NCI-H2081 (cell line): ENCODE measurements at places on chromosomes 16 and 17.

- DNase-seq = peak; percentile 61
These were observed 56.3 kb downstream of the ARHGAP27 start for GRCh38 chr17:45376171-45377005.

DNA sequence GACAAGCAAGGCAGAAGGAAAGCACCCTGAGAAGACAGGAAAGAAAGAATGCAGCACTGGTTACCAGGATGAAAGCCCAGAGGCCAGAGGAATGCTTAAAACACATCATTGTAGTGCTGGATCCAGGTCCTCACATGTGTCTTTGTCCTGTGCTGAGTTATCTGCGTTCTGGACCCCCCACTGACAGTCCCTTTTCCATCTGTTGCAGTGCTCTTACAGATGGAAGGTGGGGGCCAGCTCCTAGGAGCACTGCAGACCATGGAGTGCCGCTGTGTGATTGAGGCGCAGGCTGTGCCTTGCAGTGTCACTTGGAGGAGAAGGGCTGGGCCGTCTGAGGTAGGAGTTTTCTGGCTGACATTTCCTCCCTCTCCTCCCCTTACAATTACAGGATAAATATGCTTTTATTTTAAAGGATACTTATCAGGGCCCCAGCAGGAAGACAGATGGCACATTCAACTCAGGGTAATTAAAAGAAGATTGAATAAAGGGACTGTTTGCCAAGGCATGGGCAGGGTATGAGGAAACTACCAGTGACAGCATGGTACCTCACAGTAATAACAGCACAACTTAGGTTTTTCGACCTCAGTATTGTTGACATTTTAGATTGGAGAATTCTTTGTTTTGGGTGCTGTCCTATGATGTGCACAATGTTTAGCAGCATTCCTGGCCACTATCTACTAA is 3.0 kb downstream of the EME1 start:
- peak; percentile 79 for DNase-seq

DNA sequence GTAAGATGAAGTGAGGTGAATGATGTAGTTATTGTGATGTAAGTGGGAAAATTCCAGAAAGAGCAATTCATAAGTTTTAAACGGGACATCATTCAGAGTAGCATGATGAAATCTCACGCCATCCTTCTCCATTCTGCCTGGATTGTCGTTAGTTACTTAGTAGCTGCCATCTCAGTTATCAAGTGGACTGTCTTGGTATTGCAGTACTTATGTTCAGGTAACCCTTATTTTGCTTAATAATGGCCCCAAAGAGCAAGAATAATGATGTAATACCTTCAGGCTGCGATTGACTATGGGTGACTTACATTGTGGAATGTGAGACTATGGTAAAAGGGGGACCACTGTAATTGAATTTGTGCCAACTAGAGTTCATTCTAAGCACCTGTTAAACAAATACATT is 234.1 kb upstream of the TOM1L1 start:
- DNase-seq = no peak

- no peak for DNase-seq
These were observed 8.0 kb downstream of the ZNF205 start for GRCh38 chr16:3120435-3120834.

DNA sequence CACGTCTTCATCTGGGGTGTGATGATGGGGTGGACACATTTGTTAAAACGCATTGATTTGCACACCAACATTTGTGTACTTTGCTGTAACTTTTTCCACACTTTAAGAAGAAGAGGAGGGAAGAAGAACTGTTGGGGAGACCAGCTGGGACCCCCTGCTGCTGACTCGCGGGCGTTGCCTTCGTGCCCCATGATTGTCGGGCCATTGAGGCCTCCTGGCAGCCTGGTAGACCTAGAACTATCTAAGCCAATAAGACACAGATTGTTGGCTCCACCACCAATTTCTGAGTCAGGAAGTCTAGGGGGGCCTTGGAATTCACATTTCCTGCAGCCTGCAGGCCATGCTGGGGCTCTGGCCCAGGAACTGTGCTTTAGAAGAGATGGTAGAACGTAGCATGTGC is 105.5 kb downstream of the TNFRSF13B start:
- DNase-seq = no peak

GRCh38 chr17:50221266-50221863 is 19.9 kb upstream of the COL1A1 start:
- no peak for DNase-seq

DNA sequence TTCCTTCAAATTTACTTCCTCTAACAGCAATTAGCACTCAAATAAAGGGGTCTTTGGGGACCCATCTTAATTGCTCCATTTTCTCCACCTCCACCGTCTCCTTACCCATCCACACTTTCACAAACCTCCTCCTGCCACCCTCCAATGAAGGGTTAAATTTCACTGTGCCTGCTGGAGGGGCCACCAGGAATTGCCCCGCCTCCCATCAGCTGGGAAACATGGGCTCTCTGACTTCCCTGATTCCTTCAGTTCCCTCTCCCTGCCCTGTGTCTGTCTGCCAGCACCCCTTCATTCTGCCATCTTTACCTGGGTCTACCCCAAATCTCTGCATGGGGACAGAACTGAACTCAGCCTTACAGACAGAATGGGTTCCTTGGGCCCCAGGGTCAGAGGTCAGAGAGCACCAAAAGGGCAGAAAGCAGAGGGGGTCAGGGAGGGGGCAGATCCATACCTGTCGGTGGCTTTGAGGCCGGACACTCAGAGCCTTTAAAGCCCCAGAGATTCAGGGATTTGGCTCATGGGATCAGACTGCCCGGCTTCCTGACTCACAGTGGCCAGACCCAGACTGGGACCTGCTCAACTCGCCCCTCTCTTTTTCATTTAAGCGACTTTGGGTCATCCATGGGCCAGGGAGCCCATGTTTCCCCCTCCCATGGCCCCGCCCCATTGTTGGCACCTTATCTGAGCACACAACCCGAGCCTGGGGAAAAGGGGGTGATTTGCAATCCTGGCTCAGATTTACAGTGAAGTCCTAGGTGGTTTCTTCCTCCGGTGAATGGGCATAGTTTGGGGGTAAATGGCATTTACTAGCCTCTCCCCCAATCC is 17.6 kb upstream of the SP2 start:
- no peak for DNase-seq

DNA sequence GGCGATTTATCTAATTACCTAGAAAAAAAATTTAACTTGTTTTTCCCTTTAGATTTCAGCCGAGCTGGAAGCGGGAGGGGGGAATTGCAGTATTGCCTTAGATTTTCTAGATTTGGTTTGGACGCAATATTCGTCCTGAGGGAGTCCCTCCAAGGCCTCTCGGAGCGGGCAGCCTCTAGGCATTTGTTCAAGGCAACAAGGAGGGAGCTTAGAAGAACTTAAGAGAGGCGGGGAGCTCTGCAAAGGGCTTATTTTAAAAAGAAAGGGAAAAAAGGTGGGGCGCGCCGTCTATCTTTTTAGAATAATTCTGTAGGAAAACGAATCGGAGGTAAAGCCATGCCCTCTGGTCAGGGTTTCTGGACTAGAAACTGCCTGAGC is 407 bp upstream of the TMEM94 start:
- no peak for DNase-seq

DNA sequence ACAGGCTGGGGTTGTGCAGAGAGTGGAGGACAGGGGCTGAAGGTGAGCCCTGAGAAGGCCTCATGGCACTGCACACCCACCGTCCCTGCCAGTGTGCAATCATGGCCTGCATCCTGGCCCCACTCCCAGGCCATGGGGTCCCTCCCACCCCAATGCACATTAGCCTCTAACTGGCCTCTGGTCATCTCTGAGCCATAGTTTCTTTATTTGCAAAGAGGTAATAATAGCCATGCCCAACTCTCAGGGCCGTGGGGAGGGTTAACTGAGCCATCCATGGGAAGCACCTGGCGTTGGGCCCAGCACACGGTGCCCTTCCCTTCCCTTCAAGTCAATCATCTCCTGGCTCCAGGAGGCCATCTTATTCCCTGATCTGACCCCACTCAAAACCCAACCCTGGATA is 10.8 kb upstream of the ITGA3 start:
- no peak for DNase-seq

GRCh38 chr16:57578521-57579360 is 36.3 kb downstream of the ADGRG5 start:
- DNase-seq = no peak

- peak; percentile 92 for DNase-seq
These were observed at the start of the genes FAHD1 and HAGH for GRCh38 chr16:1826691-1827573. Gene FAHD1 (plus strand): TSS chr16:1827206. CDS start chr16:1827239, 33 bp downstream. Gene HAGH (minus strand): TSS chr16:1826825. CDS start chr16:1826787, 38 bp downstream.

DNA sequence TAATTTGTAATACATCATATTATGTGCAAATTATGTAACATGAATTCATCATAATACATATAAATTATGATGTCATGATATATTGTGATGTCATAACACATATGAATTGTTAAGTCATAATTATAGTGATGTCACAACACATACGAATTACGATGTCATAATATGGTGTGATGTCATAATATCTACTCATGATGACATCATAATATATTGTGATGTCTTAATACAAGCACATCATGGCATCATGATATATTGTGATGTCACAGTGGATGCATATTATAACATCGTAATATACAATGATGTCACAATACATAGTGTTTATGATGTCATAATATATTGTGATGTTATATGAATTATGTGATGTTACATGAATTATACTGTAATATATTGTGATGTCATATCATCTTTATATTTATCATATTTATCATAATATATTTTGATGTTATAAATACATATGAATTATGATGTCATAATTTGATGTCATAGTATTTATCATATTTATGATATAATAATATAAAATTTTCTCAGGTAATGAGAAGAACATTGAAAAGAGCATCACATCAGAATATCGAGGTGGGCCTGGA is 1793.0 kb downstream of the TP53TG3F start:
- no peak for DNase-seq

DNA sequence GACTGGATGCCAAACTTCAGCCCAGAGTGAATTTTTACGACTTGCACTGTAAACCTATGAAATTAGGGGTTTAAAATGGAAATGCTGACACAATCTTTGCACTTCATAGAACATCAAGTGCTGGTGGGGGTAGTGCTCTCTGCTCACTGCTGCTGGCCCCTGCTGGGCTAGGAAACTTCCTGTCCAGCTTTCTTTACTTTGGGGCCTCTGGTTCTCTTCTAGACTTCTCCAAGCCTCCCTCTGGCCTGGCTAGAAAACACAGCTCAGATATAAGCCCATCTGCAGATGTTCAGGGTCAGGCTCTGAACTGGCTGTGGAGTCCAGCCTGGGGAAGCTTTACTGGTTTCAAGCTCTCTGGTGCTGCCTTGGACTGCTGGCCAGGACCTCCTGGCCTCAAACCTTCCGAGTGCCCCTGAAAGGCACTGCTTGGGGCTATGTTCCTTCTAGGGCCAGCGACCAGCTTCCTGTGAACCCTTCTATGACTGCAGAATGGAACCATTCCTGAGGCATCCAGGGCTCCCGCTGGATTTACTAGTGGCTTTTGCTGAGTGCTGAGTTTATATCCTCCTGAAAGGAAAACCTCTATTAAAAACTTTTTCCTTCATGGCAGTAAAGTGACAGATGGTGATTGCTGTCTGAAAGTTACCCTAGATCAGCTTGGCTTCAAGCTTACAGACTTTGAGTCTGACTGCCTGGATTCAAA is 59.4 kb downstream of the TBX4 start:
- no peak for DNase-seq

GRCh38 chr17:82871776-82872561 is 32.1 kb upstream of the ZNF750 start:
- DNase-seq = no peak

DNA sequence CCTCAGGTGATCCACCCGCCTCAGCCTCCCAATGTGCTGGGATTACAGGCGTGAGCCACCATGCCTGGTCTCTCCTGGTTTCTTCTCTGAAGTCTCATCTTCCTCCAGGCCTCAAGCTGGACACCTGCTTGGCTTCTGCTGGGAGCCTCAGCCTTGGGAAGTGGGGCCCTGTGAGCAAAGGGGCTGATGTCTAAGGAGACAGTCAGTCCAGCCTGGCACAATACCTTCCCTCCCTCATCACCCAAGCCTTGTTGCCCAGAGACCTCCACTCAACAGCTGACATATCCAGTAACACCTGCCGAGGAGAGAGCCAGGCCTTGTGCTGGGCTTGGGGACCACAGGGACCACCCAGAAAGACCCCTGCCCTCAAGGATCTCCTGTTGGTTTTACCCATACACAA is 251.6 kb downstream of the GSG1L start:
- no peak for DNase-seq

DNA sequence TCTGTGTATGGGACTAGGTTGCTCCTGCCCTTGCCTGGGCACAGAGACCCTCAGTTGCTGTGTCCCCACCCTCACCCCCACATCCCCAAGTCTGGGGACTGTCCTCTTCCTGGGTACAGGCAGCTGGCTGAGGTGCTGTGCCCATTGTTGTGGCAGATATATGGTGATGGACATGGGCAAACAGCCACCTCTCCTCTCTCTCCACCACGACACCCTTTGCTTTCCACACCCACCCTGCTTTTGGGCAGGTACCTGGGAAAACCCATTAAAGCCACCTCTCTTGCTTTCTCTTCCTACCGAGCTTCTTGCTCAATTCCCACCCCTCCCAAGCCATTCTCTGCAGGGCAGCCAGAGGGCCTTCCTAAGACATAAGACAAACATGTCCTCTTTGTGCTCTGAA is 21.7 kb downstream of the TRPV2 start:
- DNase-seq = no peak

GRCh38 chr17:58587713-58588117 is 73.3 kb upstream of the MTMR4 start:
- peak; percentile 71 for DNase-seq

DNA sequence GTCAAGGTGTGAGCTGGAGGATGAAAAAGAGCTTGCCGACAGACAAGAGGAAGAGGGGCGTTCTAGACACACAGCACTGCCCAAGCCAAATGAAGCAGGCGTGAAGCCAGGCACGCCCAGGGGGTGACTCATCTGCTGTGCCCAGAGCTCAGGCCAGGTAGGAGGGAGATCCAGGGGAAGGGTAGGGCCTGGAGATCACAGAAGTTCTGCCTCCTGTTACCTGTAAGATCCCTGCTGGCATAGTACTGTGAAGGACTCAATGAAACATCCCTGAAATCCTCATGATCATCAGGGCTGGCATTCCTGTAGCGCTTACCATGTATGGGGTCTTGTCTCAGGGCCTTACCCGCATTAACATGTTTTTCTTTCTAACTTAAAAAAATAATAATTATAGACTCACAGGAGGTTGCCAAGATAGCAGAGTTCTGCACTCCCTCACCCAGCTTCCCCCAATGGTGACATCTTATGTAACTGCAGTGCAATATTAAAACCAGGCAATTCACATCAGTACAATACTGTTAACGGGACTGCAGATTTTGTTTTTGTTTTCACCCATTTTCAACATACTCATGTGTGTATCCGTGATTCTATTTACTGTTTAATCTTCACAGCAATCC is 158.6 kb downstream of the XYLT1 start:
- no peak for DNase-seq

- no peak for DNase-seq
These were observed 1395.1 kb downstream of the CDH8 start for GRCh38 chr16:60641067-60641665.
